ENCODE measurements at places on chromosomes 3 and 15.

- no peak for DNase-seq
These were observed 2.8 kb upstream of the SSUH2 start for GRCh38 chr3:8647137-8647985.

DNA sequence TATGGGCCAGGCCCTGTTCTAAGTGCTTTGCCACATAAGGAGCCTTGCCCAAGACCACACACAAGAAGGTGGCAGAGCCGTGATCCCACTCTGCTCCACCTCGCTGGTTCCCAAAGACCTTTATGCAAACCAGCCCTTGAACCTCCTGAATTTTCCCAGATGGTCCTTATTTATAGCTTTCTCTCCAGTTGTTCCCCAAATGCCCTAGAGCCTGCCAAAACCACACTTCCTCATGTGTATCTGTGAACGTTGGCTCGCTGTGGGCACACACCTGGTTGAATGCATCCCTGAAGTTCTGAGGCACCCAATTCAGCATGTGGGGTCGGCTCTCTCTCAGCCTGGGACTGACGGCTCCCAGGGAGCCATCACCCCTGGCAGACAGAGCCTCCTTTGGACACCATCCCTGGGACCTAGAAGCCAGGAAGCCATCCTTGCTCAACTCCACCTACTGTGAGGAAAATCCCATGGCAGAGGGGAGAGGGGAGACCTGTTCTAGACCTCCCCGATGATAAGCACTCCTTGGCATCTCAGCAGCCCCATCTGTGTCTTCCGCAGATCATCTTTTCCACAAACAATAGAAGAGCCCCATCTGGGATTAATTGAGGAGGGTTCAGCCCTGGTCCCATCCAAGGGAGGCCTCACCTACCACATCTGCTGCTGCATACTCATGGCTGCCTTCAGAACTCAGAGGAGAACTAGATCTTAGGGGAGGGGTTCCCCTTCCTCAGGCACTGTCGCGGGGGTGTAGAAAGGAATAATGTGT lies 42.3 kb upstream of the LIMD1 start:
- no peak for DNase-seq

- DNase-seq: no peak
These were observed 89.7 kb upstream of the KLF13 start for GRCh38 chr15:31237043-31237324.

DNA sequence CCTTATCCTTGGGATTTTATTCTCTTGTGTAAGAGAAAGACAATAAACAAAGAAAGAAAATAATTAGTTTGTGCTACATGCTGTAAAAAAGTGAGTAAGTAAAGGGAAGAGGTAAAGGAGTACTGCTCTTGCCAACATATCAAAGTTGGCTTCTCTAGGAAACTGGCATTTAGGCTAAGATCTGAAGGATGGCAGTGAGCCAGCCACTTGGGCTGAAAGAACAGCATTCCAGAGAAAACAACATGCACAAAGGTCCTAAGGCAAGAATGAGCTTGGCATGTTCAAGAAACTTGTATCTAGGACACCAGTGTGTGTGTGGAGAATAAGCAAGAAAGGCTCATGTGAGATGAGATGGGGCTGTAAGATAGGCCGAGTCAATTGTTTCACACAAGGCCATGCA lies 245.5 kb upstream of the MANF start:
- no peak for DNase-seq

- DNase-seq: no peak
These were observed 20.0 kb downstream of the GPD1L start for GRCh38 chr3:32126305-32127015.

DNA sequence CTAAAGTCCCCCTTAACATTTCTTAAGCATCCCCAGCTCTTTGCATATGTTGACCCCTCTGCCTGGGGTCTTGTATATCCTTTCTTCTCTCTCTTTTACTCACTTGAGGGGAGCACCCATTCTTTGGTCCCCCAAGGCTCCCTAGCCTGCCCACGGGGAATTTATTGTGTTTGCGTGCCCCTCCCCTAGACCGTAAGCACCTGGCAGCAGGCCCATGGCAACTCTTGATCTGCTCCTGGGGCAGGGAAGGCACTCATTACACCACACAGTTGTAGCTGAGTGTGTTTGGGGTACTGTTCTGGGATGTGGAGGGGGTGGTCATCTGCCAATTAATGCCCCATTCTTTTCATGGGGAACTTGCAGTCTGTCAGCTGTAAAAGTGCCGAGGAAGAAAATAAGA lies 27.3 kb upstream of the SMAD6 start:
- no peak for DNase-seq

- DNase-seq: no peak
These were observed 137.5 kb downstream of the TMCO5A start for GRCh38 chr15:38072007-38072347.

DNA sequence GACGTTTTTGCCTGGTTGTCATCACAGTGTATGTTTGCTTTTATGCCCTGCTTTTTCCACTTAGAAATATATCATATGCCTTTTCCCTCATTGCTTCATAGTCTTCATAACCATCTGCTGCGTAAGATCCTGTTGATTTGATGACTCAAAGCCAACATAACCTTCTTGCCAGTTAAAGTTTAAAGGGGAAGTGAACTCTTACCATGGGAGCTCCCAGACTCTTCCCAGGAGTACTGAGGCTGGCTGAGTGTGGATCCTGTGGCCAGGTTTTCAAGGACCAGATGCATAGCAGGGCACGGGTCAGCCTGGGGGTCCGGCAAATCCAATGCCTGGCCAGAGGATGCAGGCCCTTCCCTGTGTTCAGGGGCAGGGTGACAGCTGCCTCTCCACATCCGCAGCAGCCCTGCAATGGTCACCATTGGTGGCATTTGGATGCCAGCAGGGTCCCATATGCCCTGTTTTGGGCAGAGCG lies 42.0 kb upstream of the SACM1L start:
- no peak for DNase-seq

GRCh38 chr3:170753421-170754310 lies 116.3 kb downstream of the RPL22L1 start:
- no peak for DNase-seq

GRCh38 chr3:28286595-28286994 lies 45.2 kb downstream of the CMC1 start:
- no peak for DNase-seq

DNA sequence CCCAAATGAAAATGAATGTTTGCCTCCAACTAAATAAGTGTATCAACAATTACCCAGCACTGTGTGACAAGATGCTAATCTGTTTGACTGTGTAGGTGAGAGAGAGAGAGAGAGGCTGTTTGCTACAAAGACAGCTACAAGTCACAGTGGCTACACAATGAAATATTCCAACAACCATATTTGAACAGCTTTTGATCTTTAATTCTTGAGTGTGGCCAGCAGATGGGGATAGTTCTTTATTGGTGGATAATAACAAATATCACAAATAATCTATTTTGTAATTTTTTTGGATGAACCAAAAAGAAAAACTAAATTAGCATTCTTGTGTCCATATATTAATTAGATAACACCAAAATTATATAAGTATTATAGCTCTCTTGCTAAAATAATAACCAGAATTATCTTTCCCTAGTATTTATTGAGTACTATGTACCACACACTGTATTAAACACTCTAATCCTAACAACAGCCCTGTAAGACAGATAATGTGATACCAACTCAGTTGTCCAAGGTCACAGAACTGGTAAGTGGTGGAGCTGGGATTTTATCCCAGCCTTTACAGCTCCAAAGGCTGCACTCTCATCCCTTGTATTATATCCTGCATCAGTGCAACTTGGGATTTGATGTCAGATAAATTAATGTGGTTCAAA lies 61.9 kb upstream of the C3orf80 start:
- DNase-seq: no peak

DNA sequence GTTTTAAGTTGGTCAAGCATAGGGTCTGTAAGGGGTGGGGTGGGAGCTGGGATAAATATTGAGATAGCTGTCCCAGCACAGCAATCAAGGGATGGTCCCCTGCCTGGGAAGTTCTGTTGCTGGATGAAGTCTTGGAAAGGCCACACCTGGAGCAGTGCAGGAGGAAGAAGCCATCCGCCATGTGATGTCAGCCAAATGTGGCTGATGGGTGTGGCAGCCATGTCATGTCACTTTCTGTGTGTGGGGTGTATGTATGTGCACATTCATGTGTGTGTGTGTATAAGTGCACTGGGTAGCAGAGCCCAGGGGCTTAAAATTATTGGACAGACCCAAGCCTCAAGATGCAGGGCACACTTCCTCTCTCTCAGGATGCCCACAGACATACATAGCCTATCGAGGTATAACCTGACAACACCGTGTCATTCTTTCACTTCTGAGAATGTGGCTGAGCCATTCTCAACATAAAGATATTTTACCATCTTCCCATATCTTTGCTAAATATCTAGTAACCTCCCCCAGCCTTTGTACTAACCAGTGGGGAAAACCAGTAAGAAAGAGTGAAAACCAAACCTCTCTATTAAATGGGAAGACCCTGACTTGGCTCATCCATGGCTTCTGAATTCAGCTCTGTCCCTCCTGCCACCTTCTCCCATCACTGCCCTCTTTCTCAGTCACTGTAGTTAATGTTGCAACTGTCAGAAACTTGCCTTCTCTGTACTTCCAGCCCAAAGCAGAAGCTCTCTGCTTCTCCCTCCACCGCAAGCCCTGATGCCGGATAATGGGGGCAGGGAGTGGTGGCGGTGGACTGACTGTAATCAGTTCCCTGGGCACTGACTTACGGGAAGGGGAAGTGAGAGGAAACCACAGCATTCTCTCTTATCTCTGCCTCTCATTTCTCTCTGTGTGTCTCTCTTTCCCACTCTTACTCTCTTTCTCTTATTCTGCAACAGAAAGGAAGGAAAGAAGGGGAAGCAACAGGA lies 11.2 kb downstream of the TNFSF10 start:
- DNase-seq: peak; percentile 33

GRCh38 chr3:23796518-23796917 lies 9.2 kb upstream of the UBE2E1 start:
- no peak for DNase-seq

DNA sequence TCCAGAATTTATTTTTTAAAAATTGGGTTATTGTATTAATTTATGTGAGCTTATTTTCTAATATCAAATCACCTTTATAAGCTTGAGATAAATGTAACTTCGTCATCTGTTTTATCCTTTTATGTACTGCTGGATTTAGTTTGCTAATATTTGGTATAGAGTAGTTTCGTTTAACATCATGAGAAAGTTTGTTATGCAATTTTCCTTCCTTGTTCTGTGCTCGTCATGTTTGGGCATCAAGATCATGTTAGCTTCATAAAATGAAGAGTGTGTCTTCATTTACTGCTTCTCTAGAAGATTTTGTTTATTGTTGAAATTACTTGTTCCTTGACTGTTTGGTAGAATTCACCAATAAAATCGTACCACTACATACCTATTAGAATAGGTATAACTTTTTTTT lies 262.1 kb upstream of the SATB1 start:
- no peak for DNase-seq

DNA sequence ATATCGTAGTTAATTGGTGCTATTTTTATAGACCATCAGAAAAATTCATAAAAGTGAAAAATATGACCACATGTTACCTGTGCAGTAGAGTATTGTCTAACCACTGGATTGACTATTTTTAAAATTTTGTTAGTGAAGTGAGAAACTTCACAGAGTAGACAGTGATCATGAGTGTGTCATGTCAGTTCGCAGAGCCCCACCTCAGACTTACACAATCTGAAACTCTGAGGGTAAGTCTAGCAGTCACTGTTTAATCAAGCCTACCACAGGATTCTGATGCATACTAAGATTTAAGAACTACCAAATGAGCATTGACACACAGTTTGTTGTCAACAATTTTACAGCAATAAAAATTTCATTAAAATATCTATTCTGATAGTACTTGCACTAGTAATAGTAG lies 552.9 kb upstream of the SUCLG2 start:
- no peak for DNase-seq

- DNase-seq: no peak
These were observed 5.6 kb downstream of the PIGZ start for GRCh38 chr3:196962930-196963630.

- DNase-seq: no peak
These were observed 14.9 kb upstream of the MAGI1 start for GRCh38 chr3:66053550-66054094.

- DNase-seq: no peak
These were observed 78.9 kb downstream of the CDIN1 start for GRCh38 chr15:36658312-36658711.

DNA sequence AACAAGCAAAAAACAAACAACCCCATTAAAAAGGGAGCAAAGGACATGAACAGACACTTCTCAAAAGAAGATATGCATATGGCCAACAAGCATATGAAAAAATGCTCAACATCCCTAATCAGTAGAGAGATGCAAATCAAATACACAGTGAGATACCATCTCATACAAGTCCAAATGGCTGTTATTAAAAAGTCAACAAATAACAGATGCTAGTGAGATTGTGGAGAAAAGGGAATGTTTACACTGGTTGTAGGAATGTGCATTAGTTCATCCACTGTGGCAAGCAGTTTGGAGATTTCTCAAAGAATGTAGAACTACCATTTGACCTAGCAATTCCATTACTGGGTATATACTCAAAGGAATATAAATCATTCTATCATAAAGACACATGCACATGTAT lies 44.5 kb downstream of the RIOX2 start:
- no peak for DNase-seq

GRCh38 chr3:126620738-126621137 lies 34.2 kb downstream of the TXNRD3 start:
- DNase-seq: no peak

DNA sequence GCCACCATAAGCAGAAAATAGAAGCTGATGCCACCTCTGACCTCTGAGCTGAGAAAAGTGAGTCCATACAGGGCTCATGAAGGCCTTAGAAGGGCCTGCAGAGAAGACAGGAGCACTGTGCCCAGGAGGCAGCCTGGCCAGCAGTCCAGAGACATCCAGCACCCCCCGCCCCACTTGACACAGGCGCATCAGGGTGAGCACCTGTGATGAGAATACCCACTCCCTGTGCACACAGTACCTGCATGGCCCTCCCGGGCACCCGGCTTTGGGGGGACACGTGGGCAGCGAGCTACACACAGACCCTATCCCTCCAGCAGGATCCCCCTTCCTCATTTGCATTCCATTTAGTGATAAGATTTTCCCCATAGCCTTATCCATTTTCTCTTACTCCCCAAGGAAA lies 63.6 kb upstream of the NSMCE3 start:
- no peak for DNase-seq

All from activated T-helper 1 cell treated with anti-CD3 and anti-CD28 coated beads, Interleukin-2, amount 50 U/mL, for 16 hours (primary cell).